ENCODE measurements at places on chromosomes 2 and 18.
A peak's percentile ranks its signal among the peaks of the same experiment; 100 is the strongest.

DNA sequence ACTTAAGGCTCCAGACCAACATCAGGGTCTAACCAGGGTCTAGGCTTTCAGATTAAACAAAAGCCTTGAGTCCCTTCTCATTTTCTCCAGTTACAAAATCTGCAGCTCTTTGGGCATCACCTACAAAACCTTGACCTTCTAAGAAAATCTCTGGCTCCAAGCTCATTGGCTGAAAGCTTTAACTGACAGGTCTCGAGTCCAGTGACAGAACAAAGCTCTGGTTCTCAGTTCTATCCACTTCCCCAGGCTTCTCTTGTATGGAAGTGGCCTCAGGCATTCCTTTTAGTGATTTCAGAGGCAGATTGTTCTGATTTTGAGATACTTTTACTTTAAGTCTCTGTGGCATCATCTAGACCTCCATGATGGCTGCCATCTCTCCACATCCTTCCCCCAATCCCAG, 11.3 kb downstream of the SIX2 start:
- no peak for DNase-seq

DNA sequence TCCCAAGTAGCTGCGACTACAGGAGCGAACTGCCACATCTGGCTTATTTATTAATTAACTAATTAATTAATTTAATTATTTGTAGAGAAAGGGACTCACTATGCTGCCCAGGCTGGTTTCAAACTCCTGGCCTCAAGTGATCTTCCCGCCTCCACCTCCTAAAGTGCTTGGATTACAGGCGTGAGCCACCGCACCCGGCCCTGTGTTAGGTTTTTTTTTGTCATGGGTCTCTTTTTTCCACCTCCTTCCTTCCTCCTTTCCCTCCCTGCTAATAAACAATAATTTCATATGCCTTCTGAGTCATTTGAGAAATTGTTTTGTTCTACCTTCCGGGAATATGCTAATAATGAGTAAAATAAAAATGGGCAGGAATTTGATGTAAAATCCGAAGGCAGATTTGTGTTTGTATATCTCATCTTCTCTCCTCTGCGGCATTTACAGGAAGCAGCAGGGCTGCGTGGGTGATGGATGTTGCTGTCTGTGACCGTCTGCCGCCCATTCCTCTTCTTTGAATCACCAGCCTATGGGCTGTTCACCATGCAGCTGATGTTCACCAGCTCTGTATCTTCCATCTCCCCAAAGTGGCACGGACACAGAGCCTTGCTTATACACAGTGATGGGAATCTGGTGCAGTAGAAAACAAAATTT, 89.9 kb downstream of the ACSL3 start:
- DNase-seq, result no peak

GRCh38 chr2:195572895-195573683, 83.9 kb upstream of the SLC39A10 start:
- DNase-seq, result no peak

GRCh38 chr2:216596236-216596979, 36.8 kb upstream of the IGFBP2 start:
- peak; percentile 99 for DNase-seq

- DNase-seq, result no peak
Measured at GRCh38 chr2:222891890-222892289, 31.1 kb downstream of the ACSL3 start.

GRCh38 chr2:72788756-72789155, 37.1 kb downstream of the EXOC6B start:
- no peak for DNase-seq

GRCh38 chr2:204220896-204221295, 284.3 kb downstream of the ICOS start:
- DNase-seq, result no peak
